ENCODE measurements at places on chromosomes 5 and 9. TPM values are rescaled to one million over a fixed set of nuclear protein-coding genes. Genes with fewer than 3 reads are reported as not detected.

Gene CEL
- total RNA-seq, result 7.9 TPM

Gene PLAC8L1
- total RNA-seq, result 0.60 TPM

Gene IL33
- total RNA-seq, result 0.22 TPM

Gene ZNF354C
- total RNA-seq, result 8.1 TPM

Gene GARIN3
- total RNA-seq, result not detected

Gene LHFPL2
- 1.7 TPM for total RNA-seq

Gene CCDC192
- total RNA-seq, result not detected

Gene FNIP1
- 27.0 TPM for total RNA-seq

Gene CDH9
- total RNA-seq, result not detected

Gene NOXA1
- 6.4 TPM for total RNA-seq

Gene SUSD1
- 5.6 TPM for total RNA-seq

Gene HK3
- total RNA-seq, result 0.16 TPM

Gene FEM1C
- 15.1 TPM for total RNA-seq

Gene STOML2
- 53.7 TPM for total RNA-seq

Gene ANKRD20A1
- 2.6 TPM for total RNA-seq

Gene SPINK14
- not detected for total RNA-seq

Gene PPP3R2
- total RNA-seq, result not detected

Gene SRP19
- 44.9 TPM for total RNA-seq

Gene GABRP
- total RNA-seq, result not detected

Gene SLF1
- total RNA-seq, result 9.6 TPM

Gene C8G
- 1.7 TPM for total RNA-seq

Gene PSD2
- 0.07 TPM for total RNA-seq

Gene CTSL
- 71.2 TPM for total RNA-seq

Gene NUTM2F
- total RNA-seq, result not detected

Gene NEK6
- 10.4 TPM for total RNA-seq

Gene TRAF1
- 87.7 TPM for total RNA-seq

Gene GADD45G
- 7.7 TPM for total RNA-seq

Gene SLC6A19
- 0.06 TPM for total RNA-seq

Gene DELE1
- total RNA-seq, result 130 TPM
